Stimulated activated CD4-positive, alpha-beta T cell treated with anti-CD3 and anti-CD28 coated beads, Interleukin-4, amount 100 ng/mL, for 24 hours (primary cell): ENCODE measurements at places on chromosomes 1 and 21.

DNA sequence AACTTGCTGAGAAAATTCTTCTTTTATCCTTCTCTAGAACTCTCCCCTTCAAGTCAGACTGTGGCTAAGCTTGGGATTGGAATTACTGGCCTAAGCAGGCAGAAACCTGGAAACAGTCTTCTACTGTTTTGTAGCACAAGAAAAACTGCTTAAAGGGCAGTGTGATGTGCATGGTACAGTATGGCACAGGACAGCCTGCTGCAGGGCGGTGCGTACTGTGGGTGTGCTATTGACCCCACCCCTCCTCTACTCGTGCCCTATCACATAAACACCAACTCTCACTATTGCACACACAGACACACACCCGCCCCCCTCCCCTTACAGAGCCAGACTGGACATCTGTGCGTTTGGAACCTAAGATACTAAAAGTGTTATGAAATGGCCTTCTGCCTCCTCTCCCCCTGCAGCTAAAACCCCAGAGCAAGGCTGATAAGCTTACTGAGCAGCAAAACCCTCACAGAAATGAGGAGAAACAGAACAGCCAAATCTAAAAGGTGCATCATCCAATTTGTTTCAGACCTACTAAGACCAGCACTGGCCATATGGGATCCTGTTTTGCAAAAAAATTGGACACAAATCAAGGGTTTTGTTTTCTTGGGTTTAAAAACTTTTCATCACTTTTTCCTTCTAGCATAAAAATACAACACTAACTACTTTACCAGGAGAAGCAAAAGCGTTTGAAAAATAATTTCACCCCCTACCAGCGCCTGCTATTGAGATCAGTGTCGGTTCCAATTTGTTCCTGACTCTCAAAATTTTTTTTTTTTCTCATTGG lies 355.8 kb upstream of the LYPLAL1 start:
- no peak for DNase-seq

- DNase-seq, result no peak
These were observed 125.9 kb upstream of the EDN2 start for GRCh38 chr1:41610361-41610760.

GRCh38 chr1:15966956-15967344 lies 9.0 kb downstream of the ZBTB17 start:
- DNase-seq, result no peak

DNA sequence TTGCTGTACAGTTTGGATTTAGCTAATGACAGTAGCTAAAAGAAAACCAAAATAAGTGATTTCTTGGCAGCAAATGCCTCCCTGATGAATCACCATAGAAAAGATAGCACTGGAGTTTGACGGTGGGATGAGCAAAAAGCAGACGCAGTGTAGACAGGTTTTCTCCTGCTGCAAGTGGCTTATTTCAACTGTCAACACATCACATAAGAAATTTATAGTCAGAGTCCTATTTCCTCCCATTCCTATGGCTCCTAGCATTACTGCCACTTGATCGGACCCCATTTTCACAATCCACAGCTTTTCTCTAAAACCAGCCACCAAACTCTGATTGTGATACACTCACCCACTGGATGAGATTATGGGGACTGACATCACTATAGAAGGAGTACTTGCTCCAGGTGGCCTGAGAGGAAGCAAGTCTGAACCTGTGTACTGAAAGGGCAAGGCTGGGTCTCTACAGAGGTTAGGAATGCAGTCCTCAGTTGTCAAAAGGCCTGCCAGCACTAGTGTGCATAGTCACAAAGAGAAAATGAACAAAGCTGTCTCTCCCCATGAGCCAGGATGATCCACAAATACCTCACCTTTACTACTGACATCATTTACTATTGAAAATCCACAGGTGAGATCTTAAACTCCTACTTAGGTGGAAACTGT lies 359.8 kb downstream of the LTN1 start:
- DNase-seq, result no peak

DNA sequence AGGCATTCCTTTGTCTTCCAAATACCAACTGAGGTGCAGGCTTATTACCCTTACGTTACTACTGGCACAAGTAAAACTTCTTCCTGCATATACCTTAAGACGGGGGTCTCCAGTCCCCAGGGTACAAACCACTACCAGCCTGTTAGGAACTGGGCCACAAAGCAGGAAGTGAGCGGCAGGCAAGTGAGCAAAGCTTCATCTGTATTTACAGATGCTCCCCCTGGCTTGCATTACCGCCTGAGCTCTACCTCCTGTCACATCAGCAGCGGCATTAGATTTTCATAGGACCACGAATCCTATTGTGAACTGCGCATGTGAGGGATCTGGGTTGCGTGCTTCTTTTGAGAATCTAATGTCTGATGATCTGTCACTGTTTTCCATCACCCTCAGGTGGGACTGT lies 113.1 kb downstream of the SLC45A1 start:
- peak; percentile 39 for DNase-seq

DNA sequence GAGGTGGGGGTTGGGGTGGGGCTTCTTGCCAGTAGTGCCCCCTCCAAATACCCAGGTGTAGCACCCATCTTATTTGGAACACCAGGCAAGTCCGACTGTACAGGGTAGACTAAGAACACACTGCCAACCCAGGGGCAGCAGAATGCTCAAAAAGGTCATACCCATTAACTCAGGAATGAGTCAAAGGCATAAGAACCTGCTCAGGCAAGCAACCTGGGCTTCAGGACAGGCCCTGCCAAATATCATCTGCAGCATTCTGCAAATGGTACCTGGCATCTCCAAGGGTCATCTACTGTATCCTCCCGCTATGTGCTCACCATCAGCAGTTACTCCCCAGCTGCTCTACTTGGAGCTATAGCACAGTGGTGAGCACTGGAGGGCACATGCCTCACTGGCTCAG lies 19.4 kb downstream of the PEA15 start:
- DNase-seq, result no peak

DNA sequence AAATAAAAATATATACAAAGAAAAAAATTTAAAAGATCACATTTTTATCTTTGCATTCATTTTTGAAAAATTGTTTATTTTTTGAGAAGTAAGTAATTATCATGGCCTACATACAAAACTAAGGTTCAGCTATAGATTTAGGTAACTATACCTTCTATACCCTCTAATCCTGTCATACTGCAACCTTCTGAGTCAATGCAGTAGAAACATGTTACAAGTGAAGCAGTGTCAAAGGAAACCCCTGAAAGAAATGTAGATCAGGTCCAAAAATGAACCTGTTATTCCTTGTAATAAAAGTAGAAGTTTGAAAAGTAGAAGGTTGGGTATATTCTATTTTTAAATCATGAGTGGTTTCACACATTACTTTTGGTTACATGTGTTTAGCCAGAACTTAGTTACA lies 51.3 kb downstream of the PTGS2 start:
- DNase-seq, result no peak

DNA sequence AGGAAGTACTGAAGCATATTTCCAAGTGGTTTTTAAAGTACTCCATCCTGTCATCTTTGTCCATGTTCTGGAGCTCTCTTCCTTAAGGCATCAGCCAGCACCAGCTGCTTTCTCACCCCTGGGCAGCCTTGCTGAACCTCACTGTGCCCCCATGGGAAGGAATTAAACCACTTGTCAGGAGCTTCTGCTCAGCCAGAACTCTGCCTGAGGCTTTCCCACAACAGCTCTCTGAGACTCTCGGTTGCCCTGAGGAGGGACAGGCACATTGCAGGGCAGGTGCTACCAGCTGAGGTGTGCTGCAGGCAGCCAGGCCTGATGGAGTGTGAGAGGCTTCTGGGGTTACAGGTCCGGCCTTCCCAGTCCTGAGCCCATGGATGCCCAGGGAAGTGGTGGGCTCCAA lies 30.9 kb downstream of the FAM163A start:
- DNase-seq, result no peak

- DNase-seq, result no peak
These were observed 8.4 kb upstream of the PDZK1IP1 start for GRCh38 chr1:47198214-47198613.

- no peak for DNase-seq
These were observed 90.1 kb upstream of the RAVER2 start for GRCh38 chr1:64654519-64655341.

DNA sequence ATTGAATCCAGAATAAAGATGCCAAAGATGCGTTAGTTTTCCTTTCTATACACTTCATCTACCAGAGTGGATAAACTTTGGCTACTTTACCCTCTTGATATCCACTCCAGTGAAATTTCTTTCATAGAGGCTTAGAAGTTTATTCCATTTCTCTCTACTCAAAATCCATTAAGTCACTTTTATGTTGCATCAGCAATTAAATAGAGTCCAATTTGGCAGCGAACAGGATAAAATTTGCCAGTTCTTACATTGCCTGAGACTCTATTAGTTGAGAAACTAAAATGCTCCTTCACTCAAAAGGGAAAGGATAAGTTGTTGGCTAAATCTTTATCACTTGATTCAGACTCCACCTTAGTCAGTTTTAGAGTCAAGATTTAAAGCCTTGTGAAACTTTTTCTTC lies 57.9 kb downstream of the ACBD6 start:
- DNase-seq, result no peak

DNA sequence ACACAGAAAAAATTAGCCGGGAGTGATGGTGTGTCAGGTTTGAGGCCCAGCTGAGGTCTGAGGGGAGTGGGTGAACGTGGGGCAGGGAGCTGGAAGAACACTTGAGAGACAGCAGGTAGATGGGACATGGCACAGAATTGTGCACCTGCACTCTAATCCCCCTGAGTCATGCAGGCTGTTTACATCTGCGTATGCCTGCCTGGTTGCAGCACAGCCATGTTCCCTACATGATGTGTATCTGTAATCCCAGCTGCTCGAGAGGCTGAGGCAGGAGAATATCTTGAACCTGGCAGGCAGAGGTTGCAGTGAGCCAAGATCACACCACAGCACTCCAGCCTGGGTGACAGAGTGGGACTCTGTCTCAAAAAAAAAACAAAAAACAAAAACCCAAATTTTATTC lies 44.8 kb downstream of the ATP5PO start:
- no peak for DNase-seq

DNA sequence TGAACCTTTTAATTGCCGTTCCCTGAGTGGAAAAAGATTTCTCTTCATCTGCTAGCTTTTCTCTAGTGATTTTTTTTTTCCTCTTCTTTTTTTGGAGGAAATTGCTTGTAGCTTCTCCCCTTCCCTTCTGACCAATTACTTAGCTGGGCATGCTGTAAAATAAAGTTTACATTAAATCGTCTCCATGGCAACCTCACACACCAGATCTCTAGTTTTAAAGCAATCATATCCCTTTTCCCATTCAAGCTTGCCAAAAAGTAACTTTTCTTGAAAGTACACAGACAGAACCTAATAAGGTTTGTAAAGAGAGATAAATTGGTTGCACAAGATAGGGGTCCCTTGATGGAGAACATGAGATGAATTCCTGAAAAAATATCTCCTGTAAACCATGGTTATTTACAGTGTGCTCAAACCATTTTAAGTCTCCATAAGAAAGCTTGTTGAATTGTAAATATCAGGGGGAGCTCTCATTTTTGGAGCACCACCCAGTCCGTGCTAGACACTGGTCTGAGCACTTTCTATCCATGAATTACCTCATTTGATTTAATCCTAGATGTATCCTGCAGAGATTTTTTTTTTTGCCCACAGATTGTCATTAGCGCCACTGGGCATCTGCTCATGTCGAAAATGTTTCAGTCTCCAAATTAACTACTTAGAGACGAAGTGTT lies 32.6 kb upstream of the HTR1D start:
- DNase-seq, result no peak

DNA sequence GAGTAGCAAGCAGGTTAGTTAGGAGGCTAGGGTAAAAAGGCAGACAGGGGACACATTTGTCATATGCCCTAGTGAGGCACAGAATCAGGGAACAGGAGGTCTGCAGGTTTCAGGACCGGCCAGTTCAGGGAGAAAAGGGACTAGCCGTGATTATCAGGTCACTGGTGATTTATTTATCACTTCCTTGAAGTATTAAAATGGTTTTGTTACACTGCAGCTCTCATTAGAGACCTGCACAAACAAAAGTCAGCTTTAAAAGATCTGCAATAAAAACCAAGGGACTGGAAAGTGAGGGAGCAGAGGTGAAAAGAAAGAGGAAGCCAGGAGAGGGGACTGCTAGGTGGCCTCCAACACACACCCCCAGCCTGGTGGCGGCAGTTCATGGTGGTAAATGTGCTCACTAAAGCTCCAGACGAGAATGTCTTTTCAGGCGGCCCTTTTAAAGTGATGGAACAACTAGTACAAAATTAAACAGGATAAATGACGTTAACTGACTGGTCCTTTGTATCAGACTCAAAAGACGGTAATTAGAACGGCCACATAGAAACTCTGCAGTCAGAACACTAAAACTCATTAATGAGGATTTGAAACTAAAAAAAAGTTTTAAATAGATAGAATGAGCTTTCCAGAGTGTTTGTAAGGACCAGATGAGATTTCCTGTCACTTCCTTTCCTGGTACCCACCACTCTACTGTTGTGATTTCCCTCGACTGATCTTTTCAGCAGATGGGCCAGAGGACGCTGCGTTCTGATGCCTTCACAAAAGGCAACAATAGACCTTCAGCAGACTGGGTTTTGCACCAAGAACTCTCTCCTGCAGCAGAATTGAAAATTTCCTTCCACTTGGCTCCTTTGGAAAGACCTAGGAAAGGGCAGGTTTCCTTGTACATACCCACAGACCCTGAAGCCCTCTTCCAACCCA lies 136.8 kb downstream of the NTPCR start:
- DNase-seq, result no peak

- DNase-seq, result no peak
These were observed 14.7 kb upstream of the KIRREL1 start for GRCh38 chr1:157978586-157979403.

DNA sequence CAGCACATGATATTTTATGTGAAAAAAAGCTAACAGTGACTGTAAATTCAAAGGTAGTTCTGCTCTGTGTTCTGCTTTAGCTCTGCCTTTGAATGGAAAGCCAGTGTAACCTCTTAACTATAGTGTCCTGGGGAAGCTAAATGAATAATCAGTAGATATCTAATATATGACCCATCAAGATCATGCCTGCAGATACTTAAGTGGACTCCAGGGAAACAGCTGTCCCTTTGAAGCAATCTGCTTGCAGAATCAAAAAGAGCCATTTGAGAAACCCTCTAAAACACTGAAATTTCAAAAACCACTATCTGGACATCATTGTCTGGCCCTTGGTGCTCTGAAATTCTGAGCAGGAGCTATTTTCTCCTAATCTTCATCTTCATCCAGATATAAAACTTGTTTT lies 104.2 kb upstream of the ADGRL4 start:
- no peak for DNase-seq

- no peak for DNase-seq
These were observed 241.1 kb downstream of the PDE4B start for GRCh38 chr1:66033781-66034180.
